ENCODE measurements at places on chromosomes 16 and 17. TPM values are rescaled to one million over a fixed set of nuclear protein-coding genes. Genes with fewer than 3 reads are reported as not detected.

- no peaks in the 10 kb centered on the region for H3K36me3 ChIP-seq
- no peak for DNase-seq
- no peak overlapping the region for H3K4me3 ChIP-seq
These were observed 595.2 kb upstream of the CDH11 start for GRCh38 chr16:65716737-65717700.

DNA sequence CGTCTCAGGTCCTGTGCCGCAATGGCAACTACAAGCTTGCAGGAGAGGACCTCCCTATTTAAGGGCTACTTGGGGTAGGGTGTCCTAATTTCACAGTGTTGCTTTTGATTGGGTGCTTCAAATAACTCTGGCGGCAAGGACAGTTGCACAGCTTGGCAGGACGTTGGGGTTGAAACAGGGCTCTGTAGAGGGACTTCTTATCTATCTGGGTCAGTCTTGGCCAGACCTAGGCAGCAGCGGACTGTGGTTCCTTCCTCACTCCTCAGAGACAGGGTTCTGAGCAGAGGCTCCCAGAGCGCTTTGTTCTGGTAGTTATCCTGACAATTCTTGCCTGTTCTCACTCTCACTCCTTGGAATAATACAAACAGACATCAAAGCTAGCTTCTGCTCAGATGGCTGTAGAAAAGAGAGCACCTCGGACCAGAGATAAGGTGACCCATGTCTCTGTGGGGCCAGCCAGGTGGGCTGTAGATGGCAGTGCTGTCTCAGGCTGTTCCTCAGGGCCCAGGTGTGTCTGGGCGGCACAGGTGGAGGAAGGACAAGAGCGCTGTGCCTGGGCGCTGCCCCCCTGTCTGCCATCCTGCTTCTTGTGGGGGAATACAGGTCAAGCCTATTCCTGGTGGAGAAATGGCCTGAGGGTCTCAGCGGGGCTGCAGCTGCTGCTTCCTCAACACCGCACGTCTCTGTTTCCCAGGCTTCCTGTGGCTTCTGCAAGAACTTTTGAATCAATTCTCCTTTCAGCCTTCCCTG lies 61.0 kb downstream of the PLD6 start:
- no peaks in the 10 kb centered on the region for H3K27me3 ChIP-seq
- peak overlapping the region; percentile 68 for H3K27ac ChIP-seq
- peaks cover 35% of the 10 kb centered on the region for H3K36me3 ChIP-seq
- H3K4me3 ChIP-seq: no peak overlapping the region

GRCh38 chr17:42039794-42040763 lies 10.3 kb downstream of the C17orf113 start:
- no peak for DNase-seq
- H3K27ac ChIP-seq: no peak overlapping the region
- peaks cover 4% of the 10 kb centered on the region for H3K27me3 ChIP-seq
- H3K36me3 ChIP-seq: no peaks in the 10 kb centered on the region
- H3K4me3 ChIP-seq: no peak overlapping the region
- no peaks in the 10 kb centered on the region for H3K4me1 ChIP-seq

Gene C17orf100
- total RNA-seq: 0.92 TPM

Gene NDE1
- total RNA-seq: 141 TPM

GRCh38 chr17:50360486-50361115 lies 12.4 kb downstream of the MRPL27 start:
- H3K4me3 ChIP-seq: no peak overlapping the region
- no peaks in the 10 kb centered on the region for H3K27me3 ChIP-seq
- H3K36me3 ChIP-seq: peaks cover 32% of the 10 kb centered on the region
- H3K27ac ChIP-seq: peak overlapping the region; percentile 88

GRCh38 chr16:53982631-53983042 lies 278.7 kb downstream of the FTO start:
- DNase-seq: no peak
- H3K27ac ChIP-seq: no peak overlapping the region
- no peaks in the 10 kb centered on the region for H3K27me3 ChIP-seq
- no peaks in the 10 kb centered on the region for H3K4me1 ChIP-seq
- H3K4me3 ChIP-seq: no peak overlapping the region

DNA sequence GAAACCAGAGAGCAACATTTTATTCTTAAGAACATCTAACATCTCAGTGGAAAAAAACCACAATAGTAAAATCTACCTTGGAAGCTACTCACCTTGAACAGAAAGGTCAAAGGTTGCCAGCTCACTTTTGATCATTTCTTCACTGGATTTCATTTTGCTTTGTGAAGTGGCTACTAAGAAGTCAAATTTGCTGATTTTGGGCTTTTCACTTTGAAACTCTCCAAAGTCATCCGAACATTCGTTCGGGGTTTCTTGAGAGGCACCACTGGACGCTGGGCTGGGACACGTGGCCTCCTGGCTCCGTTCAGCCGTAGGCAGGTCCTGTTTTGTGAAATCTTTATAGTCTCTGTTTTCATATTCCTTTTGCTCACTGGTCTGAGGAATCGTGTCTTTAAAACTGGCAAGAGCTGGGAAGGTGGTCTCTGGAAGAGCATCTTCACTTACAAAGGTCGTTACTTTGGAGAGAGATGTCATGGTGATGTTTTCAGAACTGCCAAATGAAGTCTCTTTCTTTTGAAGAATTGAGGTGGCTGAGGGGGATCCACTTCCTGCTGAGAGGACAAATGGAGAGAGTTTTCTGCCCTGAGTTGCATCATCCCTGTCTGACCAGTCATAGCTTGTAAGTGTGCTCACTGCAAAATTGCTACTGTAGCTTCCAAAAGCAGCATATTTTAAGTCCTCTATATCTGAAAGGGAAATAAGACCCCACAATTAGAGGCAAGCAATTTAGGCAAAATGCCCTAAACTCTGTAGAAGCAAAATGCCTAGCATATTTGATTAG lies 52.4 kb downstream of the DUSP14 start:
- H3K4me1 ChIP-seq: peaks cover 15% of the 10 kb centered on the region
- peak overlapping the region; percentile 72 for H3K27ac ChIP-seq
- DNase-seq: no peak
- no peak overlapping the region for H3K4me3 ChIP-seq

Gene RUNDC3A
- not detected for total RNA-seq

All from activated CD8-positive, alpha-beta T cell treated with anti-CD3 and anti-CD28 coated beads, Interleukin-2, amount 10 ng/mL, durations not matched to agents 7 days and 5 days (primary cell).